ENCODE measurements at places on chromosomes 5 and 9. TPM values are rescaled to one million over a fixed set of nuclear protein-coding genes. Genes with fewer than 3 reads are reported as not detected.

The N4BP3 gene
- total RNA-seq: 0.39 TPM

DNA sequence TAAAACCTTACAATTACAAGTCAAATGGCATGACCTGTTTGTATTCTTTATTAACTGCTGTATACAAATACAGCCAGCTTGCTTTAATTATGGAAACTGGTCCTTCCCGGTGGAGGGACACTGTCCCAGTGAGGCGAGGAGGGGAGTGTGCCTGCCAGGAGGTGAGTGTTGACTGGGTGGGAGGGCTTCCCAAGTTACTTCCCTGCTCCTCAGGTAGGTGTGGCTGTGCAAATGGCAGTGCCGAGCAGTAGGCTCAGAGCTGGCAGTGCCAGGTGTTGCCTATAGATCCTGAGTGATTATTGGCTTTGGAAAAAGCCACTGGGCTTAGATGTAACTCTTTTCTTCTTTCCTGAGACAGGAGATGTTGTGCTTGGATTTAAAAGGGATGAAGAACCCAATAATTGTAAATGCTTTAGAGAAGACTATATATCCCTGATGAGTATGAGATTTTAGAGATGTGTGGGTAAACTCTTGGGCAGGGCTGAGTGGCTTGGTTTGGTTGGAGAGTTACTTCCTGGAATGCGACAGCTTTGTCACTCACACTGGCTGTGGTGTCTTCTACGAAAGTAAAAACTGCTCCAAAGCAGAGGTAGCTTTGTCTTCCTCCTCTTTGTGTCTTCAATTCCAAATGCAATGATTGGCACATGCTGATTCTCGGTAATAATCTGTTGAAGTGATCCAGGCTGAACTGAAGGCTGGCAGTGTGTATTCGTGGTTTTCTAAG lies 43.7 kb downstream of the GLRX start:
- DNase-seq: no peak

DNA sequence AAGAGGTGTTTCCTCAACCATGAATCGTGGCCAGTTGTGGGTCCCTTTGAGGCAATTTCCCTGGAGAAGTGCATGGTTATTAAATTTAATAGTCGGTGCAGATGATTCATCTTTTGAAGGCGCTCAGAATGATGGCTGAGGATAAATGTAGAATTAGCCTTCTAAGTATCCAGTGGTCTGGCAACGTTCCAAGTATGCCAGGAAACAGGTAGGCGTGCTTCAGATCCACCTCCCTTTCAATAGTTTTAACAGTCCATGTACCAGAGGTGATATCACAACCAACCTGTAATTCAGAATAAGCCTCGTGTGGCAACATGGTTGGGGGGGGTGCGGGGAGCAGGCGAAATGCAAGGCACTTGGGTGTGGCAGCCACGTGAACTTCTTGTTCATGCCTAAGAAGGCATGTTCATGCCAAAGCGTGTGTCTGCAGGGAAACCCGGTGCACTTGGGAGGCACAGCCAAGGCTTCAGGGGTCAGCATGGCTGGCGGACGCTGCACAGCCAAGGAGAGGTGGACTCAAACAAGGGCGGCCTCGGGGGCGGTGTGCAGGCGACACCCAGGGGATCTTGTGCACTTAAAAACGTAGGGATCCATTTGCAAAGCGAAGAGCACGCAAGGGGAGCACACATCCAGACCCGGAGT lies 5.2 kb upstream of the NKD2 start:
- peak; percentile 99 for DNase-seq

GRCh38 chr9:91751922-91752321 lies 198.1 kb downstream of the ROR2 start:
- DNase-seq: no peak

GRCh38 chr5:168140241-168140640 lies 151.2 kb upstream of the WWC1 start:
- no peak for DNase-seq

The NME5 gene
- total RNA-seq: not detected

GRCh38 chr5:142122121-142122520 lies 13.5 kb downstream of the NDFIP1 start:
- DNase-seq: no peak

DNA sequence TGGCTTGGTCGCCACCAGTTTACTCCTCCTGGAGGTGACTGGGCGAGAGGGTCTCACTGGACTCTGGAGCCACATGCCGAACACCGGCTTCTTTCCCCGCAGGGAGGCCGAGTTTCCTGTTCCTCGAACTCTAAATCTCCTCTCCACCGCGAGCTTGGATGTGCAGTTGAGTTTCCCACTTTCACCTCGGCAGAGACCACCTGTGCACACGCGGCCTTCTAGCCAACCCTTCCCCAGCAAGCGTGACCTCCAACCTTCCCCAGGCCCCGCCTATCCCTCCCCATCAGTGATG lies 380.1 kb downstream of the IRX2 start:
- DNase-seq: no peak

The LCNL1 gene
- not detected for total RNA-seq

- DNase-seq: no peak
These were observed 185.8 kb upstream of the IRX4 start for GRCh38 chr5:2068531-2068930.

DNA sequence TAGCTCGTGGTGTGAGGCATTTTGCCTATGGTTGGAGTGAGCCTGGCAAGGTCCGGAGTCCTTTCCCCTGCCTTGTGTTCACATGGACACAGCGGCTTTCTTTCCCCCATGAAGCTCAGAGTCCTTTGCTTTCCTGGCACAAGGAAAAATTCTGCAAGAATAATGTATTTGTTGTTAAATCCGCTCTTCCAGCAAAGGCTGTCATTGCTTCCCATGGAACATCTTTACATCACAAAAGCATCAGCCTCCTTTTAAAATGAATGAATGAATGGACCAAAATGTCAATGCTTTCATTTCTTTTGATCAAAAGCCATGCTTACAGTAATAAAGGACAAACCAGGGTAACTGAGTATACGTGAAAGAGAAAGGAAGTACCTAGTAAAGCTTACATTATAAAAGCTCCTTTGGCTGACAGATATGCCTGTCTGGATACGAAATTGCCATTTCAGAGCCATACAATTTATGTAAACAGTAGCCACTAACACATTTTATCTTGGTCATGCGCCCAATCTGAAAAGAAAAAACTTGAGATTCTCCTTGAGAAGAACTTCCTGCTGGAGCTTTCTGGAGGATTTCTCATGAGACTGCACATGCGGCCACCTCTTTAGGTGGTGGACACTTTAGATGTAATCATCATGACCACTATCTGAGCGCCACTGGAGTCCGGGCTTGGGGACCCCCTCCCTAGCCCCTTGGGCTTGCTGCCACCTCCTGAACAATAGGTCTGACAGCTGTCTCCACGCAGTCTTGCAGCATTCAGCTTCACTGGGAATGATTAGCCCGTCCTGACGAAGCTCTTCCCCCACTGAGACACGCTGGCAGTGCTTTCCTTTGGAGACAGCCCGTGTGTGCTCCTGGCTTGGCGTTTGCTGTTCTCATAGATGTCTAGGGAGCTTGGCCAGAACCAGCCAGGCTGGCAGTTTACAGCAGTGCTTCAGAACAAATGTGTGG lies 355.9 kb downstream of the ADAMTS6 start:
- no peak for DNase-seq

DNA sequence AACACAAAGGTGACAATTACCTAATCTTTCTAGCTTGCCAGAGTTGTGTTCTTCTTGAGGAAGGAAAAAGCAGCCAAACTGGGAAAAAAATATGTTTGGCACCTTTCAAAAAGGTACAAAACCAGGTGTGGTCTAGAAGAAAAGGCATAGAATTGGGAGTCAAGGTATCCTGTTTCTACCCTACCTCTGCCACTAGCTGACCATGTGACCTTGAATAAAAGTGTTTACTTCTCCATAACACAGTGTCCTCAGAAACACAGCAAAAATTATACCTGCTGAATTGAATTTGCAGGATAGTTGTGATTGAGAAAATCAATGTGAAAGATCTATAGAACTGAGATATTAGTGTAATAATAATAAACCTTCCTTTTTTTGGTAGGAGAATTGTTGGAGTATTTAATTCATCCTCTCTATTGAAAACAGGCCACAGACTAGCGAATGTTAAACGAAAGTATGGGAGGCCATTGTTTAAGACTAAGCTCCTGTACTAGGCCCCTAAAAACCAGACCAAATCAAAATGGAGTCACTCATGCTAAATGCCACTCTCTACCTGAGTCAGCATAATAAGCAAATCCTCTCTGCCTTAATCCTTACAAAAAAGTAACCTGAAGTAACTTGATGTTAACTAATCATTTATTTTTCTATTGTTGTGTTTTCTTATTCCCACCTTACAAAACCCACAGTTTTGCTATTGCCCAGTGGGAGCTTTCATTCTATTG lies 12.6 kb downstream of the CYFIP2 start:
- DNase-seq: no peak

The MRPL50 gene
- 7.4 TPM for total RNA-seq

DNA sequence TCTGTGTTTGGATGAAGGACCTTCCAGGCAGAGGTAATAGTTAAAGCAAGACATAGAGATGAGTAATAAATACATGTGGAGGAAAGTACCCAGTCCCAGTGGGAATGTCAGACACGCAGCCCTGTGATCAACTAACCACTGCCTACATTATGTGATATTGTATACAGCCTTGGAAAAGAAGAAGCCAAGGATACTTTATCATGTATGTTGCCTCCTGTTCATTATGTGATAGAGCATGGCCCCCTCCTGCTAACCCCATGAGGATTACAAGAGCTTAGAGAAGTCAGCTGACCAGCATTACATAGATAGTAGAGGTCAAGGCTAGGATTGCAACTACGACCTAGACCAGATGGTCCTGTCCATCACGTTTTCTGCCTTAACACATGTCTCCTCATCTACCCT lies 497.0 kb upstream of the TNC start:
- no peak for DNase-seq

- no peak for DNase-seq
These were observed 57.8 kb downstream of the TENT4A start for GRCh38 chr5:6770826-6771607.

The SPATA31C2 gene
- total RNA-seq: not detected

The PALM2AKAP2 gene
- total RNA-seq: not detected

GRCh38 chr5:73921741-73922140 lies 295.7 kb downstream of the ARHGEF28 start:
- DNase-seq: no peak

The FCHO2 gene
- 10.2 TPM for total RNA-seq

- peak; percentile 61 for DNase-seq
These were observed 2.5 kb upstream of the SPRY4 start for GRCh38 chr5:142327111-142327842.

- no peak for DNase-seq
These were observed 119.3 kb upstream of the WWC1 start for GRCh38 chr5:168171901-168172759.

- no peak for DNase-seq
These were observed 207.1 kb downstream of the SEMA5A start for GRCh38 chr5:9338796-9339195.

GRCh38 chr5:43168175-43168574 lies 23.9 kb upstream of the NIM1K start:
- DNase-seq: no peak

The PCDHA10 gene
- total RNA-seq: not detected

- DNase-seq: peak; percentile 93
These were observed 109.1 kb downstream of the SUSD1 start for GRCh38 chr9:112065806-112066606.

The CFAP157 gene
- 0.26 TPM for total RNA-seq

DNA sequence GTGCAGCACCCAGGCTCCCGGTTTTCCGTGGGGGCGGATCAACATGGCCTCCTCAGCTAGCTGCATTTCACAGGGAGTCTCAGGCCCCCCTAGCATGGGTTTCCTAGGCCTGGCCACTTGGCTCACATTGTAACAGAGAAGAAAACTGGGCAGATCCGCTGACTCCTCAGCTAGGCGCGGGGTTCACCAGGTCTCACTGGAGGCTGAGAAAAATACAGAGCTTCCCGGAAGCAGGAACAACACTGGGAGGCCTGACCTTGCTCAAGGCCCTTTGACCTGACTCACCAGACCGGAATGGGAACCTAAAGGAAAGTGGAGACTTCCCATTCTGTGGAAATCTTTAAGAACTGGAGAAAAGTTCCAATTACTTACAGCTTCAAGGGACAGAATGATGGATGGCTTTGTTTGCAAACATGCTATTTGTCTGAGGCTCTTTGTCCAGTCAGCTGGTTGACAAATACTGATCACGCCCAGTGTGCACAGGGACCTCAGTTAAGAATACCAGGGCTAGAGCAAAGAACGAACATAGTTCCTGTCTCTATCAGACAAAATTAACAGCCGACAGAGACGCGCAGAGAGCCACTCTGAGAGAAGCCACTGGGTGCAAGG lies 88.7 kb upstream of the LRRTM2 start:
- no peak for DNase-seq
